A549 treated with GW870086 at 1 μM for 4 hours (cell line): ENCODE measurements at places on chromosomes 6 and 20. TPM values are rescaled to one million over a fixed set of nuclear protein-coding genes. Genes with fewer than 3 reads are reported as not detected.

Gene ZNF831
- not detected in 5 replicates for total RNA-seq

Gene SLC32A1
- total RNA-seq = not detected in 5 replicates

Gene RGS17
- total RNA-seq = 5.0 to 9.0 TPM (median 8.1 TPM) in 5 replicates

Gene GPR63
- 0.32 to 0.65 TPM (median 0.42 TPM) in 5 replicates for total RNA-seq

Gene PPP1R3G
- 1.6 to 2.4 TPM (median 2.0 TPM) in 5 replicates for total RNA-seq

Gene MUCL3
- 0.03 to 0.09 TPM (median 0.06 TPM) in 4 of 5 replicates, not detected in the other for total RNA-seq

Gene TRIM10
- not detected in 5 replicates for total RNA-seq

Gene POU5F1
- total RNA-seq = 7.4 to 10.9 TPM (median 9.5 TPM) in 5 replicates

Gene SERAC1
- total RNA-seq = 2.5 to 3.7 TPM (median 3.3 TPM) in 5 replicates

Gene DAAM2
- total RNA-seq = 0.06 to 0.08 TPM (median 0.07 TPM) in 3 of 5 replicates, not detected in the others

Gene NT5E
- total RNA-seq = 19.9 to 36.6 TPM (median 30.3 TPM) in 5 replicates

Gene CTCFL
- total RNA-seq = not detected in 5 replicates

Gene RBM12
- 71.4 to 87.0 TPM (median 82.9 TPM) in 5 replicates for total RNA-seq

Gene EYA2
- total RNA-seq = 1.7 to 2.7 TPM (median 2.4 TPM) in 5 replicates

Gene MCHR2
- total RNA-seq = not detected in 5 replicates

Gene BCAS1
- total RNA-seq = 0.37 to 0.50 TPM (median 0.39 TPM) in 5 replicates

Gene KHDRBS2
- not detected in 5 replicates for total RNA-seq

Gene ANKRD66
- not detected in 5 replicates for total RNA-seq

Gene OPRM1
- not detected in 5 replicates for total RNA-seq

Gene ENTPD6
- 139 to 161 TPM (median 150 TPM) in 5 replicates for total RNA-seq

Gene VEGFA
- total RNA-seq = 35.4 to 38.8 TPM (median 38.4 TPM) in 5 replicates

Gene UNC5CL
- total RNA-seq = 0.34 to 1.1 TPM (median 0.60 TPM) in 5 replicates

Gene CLPSL2
- 0.79 to 2.0 TPM (median 1.3 TPM) in 4 of 5 replicates, not detected in the other for total RNA-seq

Gene PLEKHG1
- total RNA-seq = 0.30 to 0.54 TPM (median 0.42 TPM) in 5 replicates

Gene CENPB
- 101 to 135 TPM (median 128 TPM) in 5 replicates for total RNA-seq

Gene CPNE5
- 0.10 to 0.13 TPM (median 0.12 TPM) in 4 of 5 replicates, not detected in the other for total RNA-seq

Gene CLVS2
- 0.07 to 0.32 TPM (median 0.15 TPM) in 5 replicates for total RNA-seq

Gene LKAAEAR1
- 0.95 to 2.2 TPM (median 1.1 TPM) in 5 replicates for total RNA-seq

Gene OTOR
- not detected in 5 replicates for total RNA-seq

Gene GNMT
- 0.19 to 0.32 TPM in 2 of 5 replicates, not detected in the others for total RNA-seq

Gene PHACTR1
- 0.09 TPM in 1 of 5 replicates, not detected in the others for total RNA-seq

Gene ERVFRD-1
- total RNA-seq = not detected in 5 replicates

Gene PRSS16
- total RNA-seq = 2.5 to 3.5 TPM (median 3.0 TPM) in 5 replicates

Gene VSTM2L
- total RNA-seq = 11.0 to 15.4 TPM (median 13.0 TPM) in 5 replicates

Gene CDH4
- total RNA-seq = 6.0 to 8.7 TPM (median 7.7 TPM) in 5 replicates
